SK-N-SH (cell line): ENCODE measurements at places on chromosomes 11 and 22. TPM values are rescaled to one million over a fixed set of nuclear protein-coding genes. Genes with fewer than 3 reads are reported as not detected.
A peak's percentile ranks its signal among the peaks of the same experiment; 100 is the strongest.

Gene TESMIN
- 2.0 and 3.5 TPM in 2 replicates for polyA plus RNA-seq

Gene CARNS1
- 0.15 and 0.23 TPM in 2 replicates for polyA plus RNA-seq

Gene MN1
- polyA plus RNA-seq = 0.11 and 0.20 TPM in 2 replicates

Gene NLRP14
- polyA plus RNA-seq = not detected in 2 replicates

Gene OR2D2
- not detected in 2 replicates for polyA plus RNA-seq

Gene NPAS4
- polyA plus RNA-seq = 0.03 and 0.08 TPM in 2 replicates

Gene CCDC81
- polyA plus RNA-seq = 0.49 and 0.62 TPM in 2 replicates

Gene KCNJ5
- polyA plus RNA-seq = 0.03 TPM in 1 of 2 replicates, not detected in the other

DNA sequence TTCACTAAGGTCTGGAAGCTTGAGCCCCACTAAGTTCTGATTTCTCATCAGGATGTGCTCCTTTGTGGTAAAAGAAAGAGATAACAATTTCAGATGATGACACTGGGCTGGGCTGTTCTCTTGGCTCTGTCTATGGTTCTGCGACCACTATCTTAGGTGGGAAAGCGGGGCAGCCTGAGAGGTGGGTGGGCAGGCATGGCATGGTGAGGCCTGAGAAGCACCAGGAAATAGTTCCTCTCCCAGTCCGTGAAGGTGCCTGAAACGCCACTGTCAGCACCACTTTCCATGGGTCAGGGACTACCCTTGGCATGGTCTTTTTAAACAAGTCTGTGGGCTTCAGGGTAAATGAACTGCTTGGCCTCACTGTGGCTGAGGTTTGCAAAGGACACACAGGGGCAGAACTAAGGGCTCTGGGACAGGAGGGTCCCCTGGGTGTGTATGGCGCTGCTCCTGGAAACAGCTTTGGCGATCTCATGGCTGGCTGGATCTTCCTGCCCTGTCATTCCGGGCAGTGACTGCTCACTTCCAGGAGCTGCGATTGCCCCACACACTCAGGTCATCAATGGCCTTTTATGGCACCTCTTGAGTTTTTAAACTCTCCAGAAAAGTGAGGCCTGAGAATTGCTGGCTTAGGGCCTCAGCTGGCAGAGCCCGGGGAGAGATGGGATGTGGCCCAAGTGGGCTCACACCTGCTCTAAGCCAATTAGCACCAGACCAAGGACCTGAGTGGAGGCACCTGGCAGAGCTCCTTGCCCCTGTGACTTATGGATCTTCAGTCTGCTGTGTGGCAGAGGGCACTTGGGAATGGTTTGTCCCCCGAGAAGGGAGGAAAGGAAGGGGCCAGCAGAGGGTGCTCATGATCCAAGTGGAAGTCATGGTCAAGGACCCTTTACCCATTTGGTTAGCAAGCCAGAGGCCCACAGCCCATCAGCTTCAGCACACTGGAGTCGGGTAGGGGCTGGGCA, 55.6 kb upstream of the LYVE1 start:
- peak; percentile 46 for DNase-seq

GRCh38 chr11:10796191-10796590, 12.5 kb downstream of the EIF4G2 start:
- DNase-seq = no peak

DNA sequence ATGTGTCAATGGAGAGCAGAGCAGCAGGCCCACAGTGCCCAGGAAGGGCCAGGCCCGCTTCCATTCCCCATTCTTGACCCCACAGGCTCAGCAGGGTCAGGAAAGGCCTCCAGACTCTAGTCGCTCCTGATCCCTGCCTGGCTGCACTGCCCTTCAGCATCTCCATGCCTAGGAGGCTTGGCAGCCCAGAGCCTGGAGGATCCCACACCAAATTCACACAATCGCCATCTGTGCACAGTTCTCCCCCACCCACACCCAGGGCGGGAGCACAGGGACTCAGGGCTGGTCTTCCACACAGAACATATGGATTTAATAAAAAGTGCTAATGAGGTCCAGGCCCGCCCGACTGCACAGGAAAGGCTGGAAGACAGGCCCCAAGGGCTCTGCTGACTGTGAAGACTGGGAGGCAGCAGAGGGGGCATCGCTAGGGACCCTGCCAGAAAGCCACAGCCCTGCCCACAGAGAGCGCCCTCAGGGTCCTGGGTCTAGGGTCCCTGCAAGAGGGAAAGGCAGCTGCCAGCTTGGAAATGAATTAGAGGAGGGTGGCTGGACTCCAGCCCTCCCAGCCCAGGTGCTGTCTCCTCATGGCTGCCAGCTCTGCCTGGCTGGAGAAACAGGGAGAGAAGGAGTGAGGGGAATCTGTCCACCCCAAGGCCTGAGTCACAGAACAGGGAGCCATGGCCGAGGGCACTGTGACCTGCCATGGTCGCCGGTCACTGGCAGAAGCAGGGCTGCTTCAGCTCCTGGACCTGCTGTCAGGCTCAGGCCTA, 39.7 kb downstream of the DKK3 start:
- DNase-seq = peak; percentile 89

GRCh38 chr11:76723142-76723541, 52.6 kb upstream of the LRRC32 start:
- no peak for DNase-seq

- DNase-seq = peak; percentile 86
These were observed 17.3 kb upstream of the EIF3D start for GRCh38 chr22:36546092-36546804.

DNA sequence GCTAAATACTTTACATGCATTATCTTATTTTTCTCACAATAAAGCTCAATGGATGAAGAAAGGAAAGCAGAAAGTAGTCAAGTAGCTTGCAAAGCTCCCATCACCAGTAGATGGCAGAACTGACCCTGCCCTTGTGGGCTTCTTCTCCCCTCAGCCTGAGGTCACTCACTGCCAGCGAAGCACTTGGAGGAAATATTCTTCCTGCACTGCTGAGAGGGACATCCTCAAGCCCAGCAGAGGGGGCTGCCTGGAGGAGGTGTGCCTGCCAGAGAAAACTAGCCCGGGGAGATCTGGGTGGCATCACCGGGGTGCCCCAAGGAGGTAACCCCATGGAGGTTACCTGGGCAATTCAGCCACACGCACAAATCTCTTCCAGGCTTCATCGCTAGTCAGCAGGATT, 6.6 kb downstream of the APOL4 start:
- DNase-seq = peak; percentile 57

GRCh38 chr11:95577716-95578460, 211.7 kb downstream of the FAM76B start:
- no peak for DNase-seq

DNA sequence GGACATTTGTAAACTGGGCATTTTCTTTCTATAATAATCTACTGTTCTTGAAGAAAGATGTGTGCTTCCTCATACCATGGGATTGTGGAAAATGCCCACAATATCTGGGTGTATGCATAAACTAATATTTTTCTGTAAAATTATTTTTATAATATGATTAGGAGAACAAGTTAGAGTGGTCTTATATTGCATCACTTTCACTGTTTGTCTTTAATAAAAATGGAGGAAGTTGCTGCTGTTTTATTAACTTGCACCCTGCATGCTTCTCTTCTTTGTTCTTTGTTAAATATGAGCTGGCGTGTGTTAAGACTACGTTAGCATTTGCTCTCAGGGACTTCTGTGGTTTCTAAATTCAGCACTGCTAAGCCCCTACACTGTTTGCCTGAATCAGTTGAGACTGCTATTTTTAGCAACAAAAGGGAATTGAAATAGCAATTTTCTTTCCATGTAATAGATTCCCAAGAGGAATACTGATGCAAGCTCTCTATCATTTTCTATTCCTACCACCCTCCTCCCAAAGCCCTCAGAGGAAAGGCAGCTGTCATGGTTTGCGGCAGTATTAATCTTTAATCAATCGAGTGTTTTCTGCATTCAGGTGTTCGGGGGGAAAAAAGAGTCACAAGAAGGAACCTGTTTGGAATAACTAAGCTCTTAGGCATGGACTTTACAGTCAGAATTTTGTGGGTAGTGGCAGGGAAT, 56.1 kb downstream of the HSD17B12 start:
- no peak for DNase-seq

GRCh38 chr11:12662101-12662689, 12.0 kb upstream of the TEAD1 start:
- DNase-seq = no peak

DNA sequence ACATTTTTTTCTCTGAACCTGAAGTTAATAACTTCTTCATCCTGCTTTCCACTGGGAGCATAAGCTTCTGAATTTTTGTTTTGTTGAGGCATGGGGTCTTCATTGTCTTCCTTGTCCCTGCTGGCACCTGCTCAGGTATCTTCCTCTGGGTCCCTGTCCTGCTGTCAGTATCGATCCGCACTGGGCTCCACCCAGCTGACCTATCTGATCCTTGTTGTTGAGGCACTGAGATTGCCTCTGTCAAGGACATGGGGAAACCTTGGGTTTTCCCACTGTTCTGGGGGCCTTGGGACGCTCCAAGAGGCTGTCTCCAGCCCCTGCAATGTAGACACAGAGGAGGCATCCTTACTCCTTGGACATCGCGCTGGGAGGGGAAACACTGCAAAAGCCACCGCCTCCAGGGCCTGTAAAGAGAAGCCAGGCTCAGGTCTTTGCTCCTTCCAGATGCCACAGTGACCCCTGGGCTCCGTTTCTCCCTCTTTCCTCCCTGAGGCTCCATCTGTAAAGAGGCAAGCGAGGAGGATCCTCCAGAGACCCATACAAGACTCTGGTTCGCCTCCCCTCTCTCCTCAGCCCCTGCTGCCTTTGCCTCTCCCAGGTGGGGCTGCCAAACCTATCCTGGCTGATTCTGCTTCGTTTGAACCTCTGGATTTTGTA, 8.6 kb upstream of the RBFOX2 start:
- no peak for DNase-seq

DNA sequence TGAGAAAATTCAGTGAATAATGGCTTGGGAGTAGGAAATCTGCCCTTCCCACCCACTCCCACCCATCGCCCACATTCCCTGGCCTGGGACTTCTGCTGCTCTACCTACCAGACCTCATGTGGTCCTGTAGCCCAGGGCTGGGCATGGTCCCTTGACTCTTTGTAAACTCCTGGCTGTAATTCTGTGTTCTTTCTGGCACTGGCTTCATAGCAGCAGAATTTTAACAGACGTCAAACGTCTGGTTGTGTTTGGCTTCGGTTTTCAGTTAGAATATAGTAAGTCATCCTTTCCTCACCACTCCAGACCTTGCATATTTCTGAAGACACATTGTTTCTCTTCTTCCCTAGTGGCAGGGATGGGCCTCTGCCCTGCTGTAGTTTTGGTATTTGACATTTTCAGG, 210.6 kb downstream of the CSNK2A3 start:
- no peak for DNase-seq

DNA sequence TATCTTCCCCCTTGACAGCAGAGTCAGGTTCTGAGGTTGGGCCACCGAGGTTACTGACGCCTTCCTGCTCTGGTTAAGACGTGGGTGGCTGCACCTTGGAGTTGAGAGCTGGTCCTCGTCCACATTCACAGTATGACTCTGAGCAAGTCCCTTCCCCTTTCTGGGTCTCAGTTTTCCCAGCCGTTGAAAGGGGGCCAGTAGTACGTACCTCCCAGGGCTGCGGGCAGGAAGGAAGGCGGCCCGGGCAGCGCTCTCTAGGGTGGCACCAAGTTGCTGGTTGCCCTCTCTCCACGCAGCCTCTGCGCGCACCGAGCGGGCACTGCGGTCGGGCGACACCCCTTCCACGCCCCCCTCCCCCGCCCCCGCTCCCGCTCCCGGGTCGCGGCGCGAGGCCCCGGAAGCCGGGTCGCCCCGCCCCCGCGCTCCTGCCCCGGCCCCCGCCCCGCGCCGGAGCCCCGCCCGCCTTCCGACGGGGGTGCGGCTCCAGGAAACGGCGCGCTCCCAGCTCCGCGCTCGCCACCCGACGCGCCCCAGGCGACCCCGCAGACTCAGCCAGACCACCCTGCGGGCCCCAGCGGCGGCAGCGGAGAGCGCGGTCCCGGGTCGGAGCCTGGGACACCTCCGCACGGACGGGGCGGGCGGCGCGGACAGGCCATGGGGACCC, at the start of gene EHBP1L1:
TSS of gene EHBP1L1 (plus strand) at position 486 of the 664 bp plus-strand sequence. CDS start 250 bp downstream, outside the sequence.
- DNase-seq = peak; percentile 91

GRCh38 chr11:128908391-128909246, 17.5 kb downstream of the KCNJ5 start:
- peak; percentile 74 for DNase-seq

DNA sequence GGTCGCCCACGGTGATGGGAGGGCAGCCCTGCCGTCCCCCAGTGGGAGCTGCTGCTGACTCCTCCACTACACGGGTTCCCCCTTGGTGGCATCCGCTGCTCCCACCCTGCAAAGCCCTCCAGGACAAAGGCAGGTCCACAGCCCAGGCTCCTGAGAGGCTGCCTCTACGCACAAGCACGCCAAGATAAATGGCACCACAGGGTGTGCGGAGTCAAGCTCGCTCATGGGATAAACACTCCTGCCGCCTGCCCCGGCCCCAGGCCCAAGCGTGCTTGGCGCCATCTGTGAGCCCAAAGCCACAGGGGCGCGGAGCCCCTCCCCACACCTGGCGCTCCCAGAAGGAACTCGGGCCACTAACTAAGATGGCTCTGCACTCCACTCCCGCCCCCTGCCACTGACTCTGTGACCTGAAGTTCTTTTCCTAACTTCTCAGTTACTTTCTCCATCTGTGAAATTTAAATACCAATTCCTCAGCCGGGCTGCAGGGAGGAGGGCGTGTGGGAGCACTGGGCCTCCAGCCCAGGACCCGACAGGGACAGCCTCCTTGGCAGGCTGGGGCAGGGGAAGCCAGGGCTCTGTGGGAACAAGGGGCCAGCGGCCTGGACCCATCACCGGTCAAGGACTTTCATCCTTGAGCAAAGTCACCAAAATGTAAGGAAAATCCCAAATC, 14.9 kb downstream of the EHD1 start:
- no peak for DNase-seq

DNA sequence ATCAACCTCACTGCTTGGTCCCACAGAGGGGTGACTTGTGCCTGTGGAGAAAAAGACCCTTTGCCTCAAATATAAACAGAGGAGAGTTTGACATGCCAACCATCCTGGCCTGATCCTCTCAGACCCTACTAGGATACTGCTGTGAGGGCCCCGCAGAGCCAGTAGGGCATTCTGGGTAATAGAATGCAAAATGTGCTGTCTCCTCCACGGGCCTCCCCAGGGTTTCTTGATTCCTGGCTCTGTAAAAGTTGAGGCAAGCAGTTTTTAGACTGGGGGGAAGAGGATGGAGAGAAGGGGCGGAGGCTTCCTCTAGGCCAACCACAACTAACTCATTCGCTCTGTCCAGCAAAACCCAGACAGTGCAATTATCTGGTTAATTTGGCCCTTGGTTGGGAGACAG, 81.7 kb downstream of the SYN3 start:
- no peak for DNase-seq

- no peak for DNase-seq
These were observed 303.7 kb upstream of the PLET1 start for GRCh38 chr11:112564228-112564955.

- DNase-seq = peak; percentile 5
These were observed 1496.5 kb downstream of the FAM181B start for GRCh38 chr11:81237139-81237538.
